ENCODE measurements at places on chromosomes 2 and 18.

GRCh38 chr2:97663962-97664635 lies at the start of gene ACTR1B:
ACTR1B (minus strand) TSS chr2:97664044; CDS start chr2:97663890, 154 bp downstream.
- peak; percentile 95 for DNase-seq

DNA sequence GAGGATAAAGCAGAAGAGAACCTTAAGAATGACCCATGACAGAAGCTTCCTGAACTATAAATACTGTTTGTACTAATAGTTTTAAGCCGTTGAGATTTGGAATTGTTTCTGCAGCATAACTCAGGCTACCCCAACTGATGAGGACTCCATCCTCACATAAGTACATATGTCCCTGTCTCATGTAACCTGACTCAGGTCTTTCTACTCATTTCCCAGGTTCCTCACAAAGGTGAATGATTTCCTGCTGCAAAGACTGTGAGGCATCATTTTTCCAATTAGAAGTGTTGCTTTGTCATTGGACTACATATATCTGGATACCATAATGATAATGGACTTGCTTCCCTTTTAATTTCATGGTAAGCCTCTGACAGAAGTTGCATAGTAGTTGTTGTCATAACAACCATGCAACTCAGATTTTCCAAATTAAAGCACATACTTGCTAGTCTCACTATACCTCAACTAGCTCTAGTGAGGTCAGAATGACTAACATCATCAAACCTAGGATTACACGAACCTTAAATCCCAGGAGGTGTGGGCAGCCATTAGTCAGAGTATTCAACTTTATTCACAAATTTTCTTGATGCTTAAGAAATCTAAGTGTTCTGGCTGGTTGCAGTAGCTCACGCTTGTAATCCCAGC lies 38.0 kb upstream of the NEDD4L start:
- DNase-seq = no peak

GRCh38 chr2:102251042-102251848 lies 60.1 kb upstream of the IL1RL1 start:
- DNase-seq = peak; percentile 50

- DNase-seq = no peak
Measured at GRCh38 chr2:132757676-132758075, 87.7 kb upstream of the LYPD1 start.

GRCh38 chr2:127208313-127208712 lies 11.8 kb downstream of the CYP27C1 start:
- no peak for DNase-seq

- DNase-seq = no peak
Measured at GRCh38 chr2:218991674-218992168, 1.5 kb downstream of the CRYBA2 start.

- no peak for DNase-seq
Measured at GRCh38 chr2:241282555-241282954, 32.9 kb downstream of the HDLBP start.

- no peak for DNase-seq
Measured at GRCh38 chr2:118221536-118222272, 133.4 kb downstream of the INSIG2 start.

- DNase-seq = no peak
Measured at GRCh38 chr2:147356157-147356556, 488.7 kb upstream of the ACVR2A start.

- DNase-seq = no peak
Measured at GRCh38 chr2:53545604-53546003, 222.0 kb upstream of the CHAC2 start.

DNA sequence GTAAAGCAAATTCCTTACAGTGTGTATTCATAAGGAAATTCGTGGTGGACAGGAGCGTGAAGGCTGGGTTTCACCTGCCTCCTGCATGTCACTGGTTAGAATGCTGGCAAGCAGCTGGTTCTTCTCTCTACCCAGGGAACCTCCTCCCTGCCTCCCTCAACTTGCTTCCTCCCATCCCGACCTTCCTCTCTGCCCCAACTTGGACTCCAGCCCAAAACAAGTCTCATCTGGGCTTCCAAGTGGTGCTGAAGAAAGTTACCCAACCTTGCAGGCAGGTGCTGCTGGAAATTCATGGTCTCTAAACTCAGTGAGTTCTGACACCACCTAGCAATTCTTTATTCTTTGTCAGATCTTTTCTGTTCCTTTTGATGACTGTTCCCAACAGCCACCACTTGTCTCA lies 184.5 kb downstream of the BCL2 start:
- DNase-seq = no peak

GRCh38 chr2:85221067-85221691 lies 88.0 kb downstream of the TCF7L1 start:
- DNase-seq = no peak

- no peak for DNase-seq
Measured at GRCh38 chr2:102540882-102541281, 67.9 kb downstream of the SLC9A4 start.

DNA sequence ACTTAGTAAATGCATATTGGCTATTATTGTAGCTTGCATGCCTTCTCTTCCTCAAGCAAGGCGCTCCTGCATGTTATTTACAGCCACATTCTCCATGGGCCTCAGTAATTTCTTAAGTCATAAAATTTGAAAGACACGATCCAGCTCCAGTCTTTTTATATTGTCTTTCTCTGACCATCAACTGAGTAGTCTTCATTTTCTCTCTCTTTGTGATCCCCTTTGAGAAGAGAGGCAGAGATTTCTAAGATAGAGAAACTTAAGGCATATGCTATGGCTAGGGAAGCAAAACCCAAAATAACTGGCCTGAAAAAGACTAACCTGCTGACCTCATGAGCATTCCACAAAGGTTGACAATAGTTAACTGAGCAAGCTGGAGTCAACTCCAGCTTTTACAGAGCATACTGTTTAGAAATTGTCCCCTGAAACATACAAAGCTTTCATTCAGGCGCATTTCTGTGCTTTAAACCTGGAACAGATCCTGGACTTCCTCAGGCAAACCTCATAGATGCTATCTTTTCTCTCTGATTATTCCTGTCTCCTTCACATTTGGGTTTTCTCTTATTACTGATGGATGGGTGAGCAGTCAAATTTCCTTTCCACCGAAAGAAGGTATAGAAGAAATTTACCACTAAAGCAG lies 4.6 kb downstream of the DPP4 start:
- no peak for DNase-seq

DNA sequence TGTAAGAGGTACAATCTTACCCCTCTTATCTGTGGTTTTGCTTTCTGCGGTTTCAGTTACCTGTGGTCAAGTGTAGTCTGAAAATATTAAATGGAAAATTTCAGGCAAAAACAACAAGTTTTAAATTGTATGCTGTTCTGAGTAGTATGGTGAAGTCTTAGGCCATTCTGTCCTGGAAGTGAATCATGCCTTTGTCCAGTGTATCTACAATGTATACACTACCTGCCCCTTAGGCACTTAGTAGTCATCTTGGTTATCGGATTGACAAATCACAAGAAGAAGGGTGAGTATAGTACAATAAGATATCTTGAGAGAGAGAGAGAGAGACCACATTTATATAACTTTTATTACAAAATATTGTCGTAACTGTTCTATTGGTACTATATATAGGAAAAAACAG lies 43.5 kb downstream of the RAB3GAP1 start:
- DNase-seq = no peak

- no peak for DNase-seq
Measured at GRCh38 chr2:166224197-166224596, 96.4 kb upstream of the SCN1A start.

GRCh38 chr2:42238644-42239288 lies 69.6 kb downstream of the EML4 start:
- DNase-seq = peak; percentile 13

GRCh38 chr2:105421053-105421452 lies 22.2 kb upstream of the FHL2 start:
- DNase-seq = no peak

DNA sequence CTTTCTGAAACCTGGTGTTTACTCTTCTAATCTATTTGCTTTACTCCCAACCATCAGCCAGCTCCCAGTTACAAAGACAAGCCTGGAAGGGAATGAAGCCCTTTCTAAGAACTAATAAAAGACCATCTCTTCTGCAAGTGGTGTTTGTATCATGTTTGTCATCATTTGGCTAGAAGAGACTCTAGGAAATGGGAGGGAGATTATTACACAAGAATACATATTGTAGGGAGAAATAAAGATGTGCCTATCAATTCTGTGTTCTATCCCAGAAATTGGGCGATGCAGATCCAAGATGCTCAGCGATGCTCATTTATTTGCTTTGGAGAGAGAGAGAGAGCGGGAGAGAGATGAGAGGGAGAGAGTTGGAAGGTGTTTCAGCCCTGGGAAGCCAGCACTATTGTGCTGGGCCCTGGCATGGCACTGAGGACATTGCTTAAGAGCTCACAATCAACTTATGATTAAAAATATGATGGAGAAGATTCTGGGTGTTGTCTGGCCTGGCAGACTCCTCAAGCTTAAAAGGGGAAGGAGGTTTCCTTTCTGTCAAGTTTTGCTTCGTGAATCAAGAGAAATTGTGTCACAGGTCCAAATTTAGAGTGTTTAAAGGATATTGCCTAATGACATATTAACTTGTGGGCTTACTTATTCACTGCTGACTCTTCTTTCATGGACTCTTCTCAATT lies 41.8 kb upstream of the AFF3 start:
- no peak for DNase-seq

- DNase-seq = no peak
Measured at GRCh38 chr18:72197591-72197990, 346.6 kb downstream of the CBLN2 start.

DNA sequence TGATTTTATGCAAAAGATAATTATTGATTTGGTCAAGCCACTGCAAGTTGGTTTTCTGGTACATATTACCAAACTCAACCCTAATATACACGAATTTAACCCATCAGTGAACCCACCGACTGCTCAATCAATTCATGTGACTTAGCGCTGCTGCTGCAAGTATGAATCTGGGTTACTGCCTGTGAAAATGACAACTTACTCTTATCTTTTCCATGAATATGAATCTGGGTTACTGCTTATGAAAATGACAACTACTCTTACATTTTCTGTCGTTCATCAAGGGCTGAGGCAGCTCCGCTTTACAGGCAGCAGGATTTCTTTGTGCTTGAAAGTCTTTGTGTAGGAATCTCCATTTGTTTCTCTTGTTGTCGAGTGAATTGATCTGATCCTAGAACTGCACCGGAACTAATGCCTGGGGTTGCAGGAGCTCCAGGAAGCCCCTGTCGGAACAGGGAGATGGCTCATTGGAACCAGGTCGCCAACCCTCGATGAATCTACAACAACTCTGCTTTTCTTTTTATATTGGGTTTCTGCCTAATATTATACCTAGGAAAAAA lies 22.1 kb upstream of the ALKAL2 start:
- DNase-seq = no peak

GRCh38 chr2:217469203-217469810 lies 533.5 kb downstream of the TNS1 start:
- DNase-seq = no peak

GRCh38 chr2:132415256-132415914 lies 1.2 kb upstream of the GPR39 start:
- DNase-seq = no peak

DNA sequence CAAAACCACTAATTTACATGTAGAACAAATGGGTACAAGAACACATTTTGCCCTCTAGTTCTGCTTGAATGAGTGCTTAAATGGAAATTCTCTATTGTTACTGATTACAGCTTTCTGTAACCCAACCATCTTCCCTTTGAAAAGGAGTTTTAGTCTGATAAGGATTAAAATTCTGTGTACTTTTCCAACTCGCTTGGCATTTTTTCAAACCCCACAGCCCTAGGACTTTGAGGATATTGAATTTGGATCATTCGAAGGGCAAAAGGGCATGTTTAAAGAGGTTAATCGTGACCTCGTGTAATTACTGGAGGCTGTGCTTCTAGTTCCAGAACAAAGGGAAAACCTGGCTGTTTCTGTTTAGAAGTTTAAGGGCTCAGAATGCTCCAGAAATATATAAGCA lies 432.3 kb downstream of the PID1 start:
- no peak for DNase-seq

GRCh38 chr2:134782792-134783191 lies 55.6 kb upstream of the ACMSD start:
- no peak for DNase-seq

- no peak for DNase-seq
Measured at GRCh38 chr18:78006774-78007260, 757.2 kb downstream of the GALR1 start.

GRCh38 chr18:60534538-60534937 lies 162.0 kb upstream of the MC4R start:
- no peak for DNase-seq

- no peak for DNase-seq
Measured at GRCh38 chr2:29367986-29368658, 252.9 kb downstream of the CLIP4 start.

DNA sequence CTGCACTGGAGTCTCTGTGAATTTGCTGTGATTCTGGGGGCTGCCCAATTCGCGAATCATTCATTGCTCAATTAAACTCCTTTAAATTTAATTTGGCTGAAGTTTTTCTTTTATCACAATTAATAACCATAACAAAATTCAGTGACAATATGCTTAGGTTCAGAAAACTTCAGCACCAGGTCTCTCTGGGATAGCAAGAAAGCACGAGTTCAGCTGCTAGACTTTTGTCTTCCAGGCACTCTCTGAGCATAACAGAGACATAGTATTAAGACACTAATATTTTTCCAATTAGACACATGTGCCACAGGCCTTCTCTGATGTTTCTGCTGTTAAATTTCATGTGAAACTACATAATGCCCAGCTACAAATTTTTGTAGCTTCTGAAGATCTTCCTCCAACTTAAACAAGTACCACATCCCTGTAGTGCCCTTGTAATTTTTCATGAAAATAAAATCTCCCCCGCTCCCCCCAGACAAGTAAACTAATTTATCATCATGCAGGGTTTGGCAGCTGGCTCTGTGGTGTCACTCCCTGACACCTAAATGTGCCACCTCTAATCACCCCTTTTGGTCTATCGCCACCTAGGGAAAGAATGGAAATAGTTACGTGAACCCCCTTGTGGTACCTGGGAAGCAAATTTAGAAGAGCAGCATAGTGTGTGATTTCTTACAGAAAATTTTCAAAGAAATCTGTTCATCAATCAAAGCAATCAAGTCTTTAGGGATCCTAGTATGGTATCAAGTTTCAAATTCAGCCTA lies 94.1 kb downstream of the CSRNP3 start:
- DNase-seq = no peak

- DNase-seq = no peak
Measured at GRCh38 chr2:44330801-44331200, 30.5 kb downstream of the PREPL start.

DNA sequence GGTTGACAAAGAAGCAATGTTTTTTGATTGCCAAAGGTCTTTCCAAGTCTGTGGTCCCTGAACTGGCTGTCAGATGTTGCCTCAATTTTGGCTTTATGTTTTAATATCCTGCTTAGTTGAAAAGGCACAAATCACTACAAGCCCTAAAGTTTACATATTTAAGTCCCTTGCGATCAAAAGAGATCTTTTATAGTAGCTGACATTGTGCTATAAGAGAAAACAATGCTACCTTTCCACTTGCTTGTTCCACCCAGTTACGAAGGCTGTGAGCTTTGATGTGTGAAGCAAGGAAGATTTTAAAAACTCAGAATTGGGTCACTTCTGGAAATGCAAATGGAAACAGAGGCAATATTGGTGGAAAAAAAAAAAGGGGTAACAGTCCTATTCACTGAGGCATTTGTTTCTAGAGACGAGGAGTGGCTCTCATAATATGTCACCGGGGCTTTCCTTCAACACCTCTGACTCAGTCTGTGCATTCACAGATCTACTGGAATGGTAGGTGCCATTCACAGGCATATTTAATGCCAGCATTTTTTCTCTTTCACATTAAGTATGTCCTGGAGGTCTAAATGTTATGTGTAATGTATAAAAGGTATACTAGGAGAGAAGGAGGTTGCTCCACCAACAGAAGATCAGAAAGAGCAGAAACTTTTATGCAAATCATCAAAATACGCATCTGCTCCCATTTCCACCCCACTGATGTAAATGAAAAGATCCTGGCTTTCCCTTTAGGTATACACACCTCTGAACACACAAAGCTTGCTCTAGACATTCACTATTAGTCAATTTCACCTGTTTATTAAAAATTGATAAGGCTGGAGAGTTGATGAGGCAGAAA lies 91.8 kb downstream of the TGIF1 start:
- no peak for DNase-seq
